GM04503 (cell line): ENCODE measurements at places on chromosomes 12 and 14.

- no peak for DNase-seq
Measured at GRCh38 chr12:75058228-75058627, 151.4 kb downstream of the KCNC2 start.

DNA sequence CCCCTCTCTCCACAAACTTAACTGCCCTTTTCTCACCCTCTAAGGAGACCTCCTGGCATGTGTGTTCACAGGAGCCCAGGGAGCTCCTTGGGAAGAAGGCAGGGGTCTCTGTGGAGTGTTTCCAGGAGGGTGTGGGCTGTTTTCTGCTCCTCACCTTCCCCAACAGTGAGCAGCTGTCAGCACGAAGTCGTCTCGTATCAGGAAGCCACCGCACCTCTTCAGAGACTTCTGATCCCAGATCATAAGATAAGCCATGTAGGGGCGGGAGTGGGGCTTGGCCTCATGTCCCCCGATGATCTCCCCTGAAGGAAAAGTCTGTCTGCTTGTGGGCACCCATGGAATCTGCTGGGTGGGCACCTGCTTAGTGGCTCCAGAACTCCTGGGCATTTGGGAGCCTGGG is 1.2 kb downstream of the GZMB start:
- no peak for DNase-seq

DNA sequence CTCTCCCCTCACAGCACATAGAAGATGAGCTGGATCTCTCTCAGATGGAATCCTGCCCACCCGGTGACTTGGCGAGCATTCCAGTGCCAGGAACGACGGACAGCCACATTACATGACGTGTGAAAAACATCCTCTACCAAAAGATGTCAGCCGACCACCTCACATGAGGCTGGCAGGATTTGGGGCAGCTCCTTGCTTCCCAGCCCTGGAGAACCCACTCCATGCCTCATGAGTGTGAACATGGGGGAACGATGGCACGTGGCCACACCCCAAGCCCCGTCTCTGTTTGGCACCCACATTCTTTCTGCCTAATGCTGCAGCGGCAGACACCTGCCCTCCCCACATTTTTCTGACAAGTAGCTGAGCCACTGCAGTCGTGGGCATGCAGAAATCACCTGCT is 202.5 kb downstream of the CALM1 start:
- DNase-seq, result no peak

- DNase-seq, result no peak
Measured at GRCh38 chr12:100926669-100927248, 132.2 kb downstream of the ANO4 start.

DNA sequence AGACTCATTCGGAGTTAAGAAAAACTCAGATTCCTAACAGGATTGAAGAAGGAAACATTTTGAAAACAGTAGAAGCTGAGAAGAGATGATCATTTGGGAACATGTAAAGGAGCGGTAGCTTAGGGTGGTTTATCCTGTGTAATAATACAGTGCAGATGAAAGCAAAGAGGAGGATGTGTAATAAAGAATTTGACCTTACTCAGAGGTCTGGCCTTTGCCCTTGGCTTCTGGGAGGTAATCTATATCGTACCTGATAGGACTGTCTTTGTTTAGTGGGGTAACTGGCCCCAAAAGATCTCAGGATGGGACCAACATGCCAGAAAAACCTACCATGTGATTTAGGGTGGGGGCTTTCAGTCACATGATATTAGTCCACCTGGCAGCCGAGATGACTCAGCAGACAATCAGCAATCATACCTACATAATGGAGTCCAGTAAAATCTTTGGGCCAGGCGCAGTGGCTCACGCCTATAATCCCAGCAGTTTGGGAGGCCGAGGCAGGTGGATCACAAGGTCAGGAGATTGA is 23.3 kb upstream of the KLHL42 start:
- DNase-seq, result no peak

- no peak for DNase-seq
Measured at GRCh38 chr12:112900298-112901145, 6.2 kb upstream of the OAS1 start.
